HTR-8/SVneo (cell line): ENCODE measurements at places on chromosomes 4 and X.

GRCh38 chr4:109278594-109279031 is 23.8 kb downstream of the COL25A1 start:
- no peak for DNase-seq

- DNase-seq, result peak; percentile 5
Observed at GRCh38 chr4:37528166-37528885, 157.8 kb downstream of the RELL1 start.

DNA sequence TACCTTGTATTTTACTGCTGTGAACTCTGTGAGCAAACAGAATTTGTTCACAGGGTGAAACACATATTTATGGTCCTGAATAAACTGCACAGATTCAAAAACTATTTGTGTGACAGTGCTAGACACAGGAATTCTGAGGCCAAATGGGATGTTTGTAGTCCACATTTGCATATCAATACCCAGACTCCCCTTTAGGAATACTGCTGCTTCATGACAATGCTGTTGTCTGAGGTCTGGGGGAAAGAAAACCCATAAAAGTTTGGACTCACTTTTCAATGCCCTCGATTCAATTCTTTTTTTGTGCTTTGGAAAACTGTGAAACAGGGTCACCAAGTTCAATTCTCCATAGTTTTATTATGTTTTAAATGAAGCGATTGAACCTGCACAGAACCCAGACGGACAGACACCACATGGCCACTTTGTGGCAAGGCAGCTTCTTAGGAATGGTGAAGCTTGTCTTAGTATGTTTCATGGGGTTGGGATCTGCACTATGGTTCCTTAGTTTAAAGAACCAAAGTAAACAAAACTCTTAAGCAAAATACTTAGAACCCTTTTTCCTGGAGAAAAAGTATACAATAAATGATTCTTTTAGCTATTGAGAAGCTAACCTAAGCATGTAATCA is 92.3 kb upstream of the MAD2L1 start:
- DNase-seq, result no peak

GRCh38 chr4:76799718-76800117 is 98.2 kb downstream of the SOWAHB start:
- no peak for DNase-seq

DNA sequence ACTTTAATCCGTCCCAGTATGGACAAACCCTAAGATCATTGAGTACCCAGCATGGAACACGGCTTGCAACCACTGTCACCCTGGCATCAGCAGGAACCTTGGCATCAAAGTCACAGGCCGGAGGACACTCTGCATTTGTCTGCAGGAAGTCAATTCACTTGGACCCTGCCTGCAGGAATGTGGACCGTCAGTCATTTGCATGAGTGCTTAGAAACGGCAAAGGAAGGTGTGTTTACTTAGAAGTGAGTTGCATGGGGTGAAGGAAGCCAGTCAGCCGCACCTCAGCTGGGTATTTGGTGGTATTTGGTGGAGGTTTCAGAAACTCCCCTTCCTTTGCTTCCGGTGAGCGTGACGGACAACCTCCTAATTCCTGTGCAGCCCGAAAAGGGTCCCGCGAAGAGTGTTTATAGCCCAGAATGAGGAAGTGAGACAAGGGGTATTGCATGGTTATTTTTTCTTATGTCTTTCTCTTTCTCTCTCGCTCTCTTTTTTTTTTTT is 15.5 kb downstream of the P2RY8 start:
- no peak for DNase-seq
